Stimulated activated CD4-positive, alpha-beta T cell treated with anti-CD3 and anti-CD28 coated beads, Interleukin-1b, Interleukin-23, amount 100 ng/mL, for 1 hour (primary cell): ENCODE measurements at places on chromosomes 3 and 15.

- no peak for DNase-seq
These were observed 85.8 kb downstream of the THBS1 start for GRCh38 chr15:39666677-39667076.

GRCh38 chr3:172903642-172904320, 153.3 kb downstream of the ECT2 start:
- DNase-seq: no peak

GRCh38 chr15:66251790-66252684, 1.5 kb downstream of the MEGF11 start:
- DNase-seq: no peak

DNA sequence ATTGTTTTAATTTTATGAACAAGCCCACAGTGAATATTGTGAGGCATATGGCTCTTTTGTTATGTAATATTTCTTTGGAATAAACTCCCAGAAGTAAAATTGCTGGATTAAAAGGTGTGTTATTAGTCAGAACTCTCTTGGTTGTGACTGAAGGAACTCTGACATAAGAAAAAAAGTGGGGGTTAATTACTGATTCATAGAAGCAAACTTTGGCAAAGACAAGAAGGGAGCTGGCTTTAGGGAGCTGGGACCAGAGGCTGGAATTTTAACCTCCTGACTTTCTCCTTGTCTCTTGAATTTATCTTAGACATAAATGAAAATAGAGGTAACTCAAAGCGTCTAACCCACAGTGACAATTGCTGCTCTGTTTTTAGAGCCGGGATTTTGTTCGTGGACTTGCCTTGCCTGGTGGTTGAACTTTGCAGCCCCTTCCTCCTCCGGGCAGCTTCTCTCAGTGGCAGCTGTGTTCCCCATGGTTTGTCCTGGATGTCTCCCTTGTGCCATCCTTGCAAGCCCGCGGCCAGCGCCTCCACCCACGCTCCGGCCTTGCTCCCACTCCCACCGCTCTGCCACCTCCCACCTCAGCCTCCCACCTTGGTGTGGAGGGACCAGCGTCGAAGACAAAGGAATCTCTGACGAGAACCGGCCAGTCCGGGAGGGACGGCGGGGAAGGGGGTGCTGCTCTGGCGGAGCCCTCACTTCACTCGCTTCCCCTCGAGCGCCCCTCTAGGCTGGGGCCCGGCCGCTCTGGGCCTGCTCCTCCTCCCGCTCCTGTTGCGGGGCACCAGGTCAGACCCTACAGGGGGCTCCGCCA, 28.0 kb downstream of the ARHGAP31 start:
- DNase-seq: no peak

DNA sequence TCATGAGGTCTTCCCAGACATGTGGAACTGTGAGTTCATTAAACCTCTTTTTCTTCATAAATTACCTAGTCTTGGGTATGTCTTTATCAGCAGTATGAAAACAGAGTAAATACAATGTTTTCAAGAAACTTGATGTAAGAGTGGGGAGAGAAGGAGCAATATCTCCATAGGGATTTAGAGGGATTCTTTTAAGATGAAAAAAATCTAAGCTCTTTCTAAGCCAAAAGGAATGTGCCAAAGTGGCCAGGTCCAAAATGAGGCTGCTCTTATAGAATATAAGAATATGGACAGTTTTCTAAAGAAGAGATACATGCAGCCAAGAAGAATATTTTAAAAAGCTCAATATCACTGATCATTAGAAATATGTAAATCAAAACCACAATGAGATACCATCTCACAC, 23.9 kb upstream of the RYK start:
- no peak for DNase-seq

DNA sequence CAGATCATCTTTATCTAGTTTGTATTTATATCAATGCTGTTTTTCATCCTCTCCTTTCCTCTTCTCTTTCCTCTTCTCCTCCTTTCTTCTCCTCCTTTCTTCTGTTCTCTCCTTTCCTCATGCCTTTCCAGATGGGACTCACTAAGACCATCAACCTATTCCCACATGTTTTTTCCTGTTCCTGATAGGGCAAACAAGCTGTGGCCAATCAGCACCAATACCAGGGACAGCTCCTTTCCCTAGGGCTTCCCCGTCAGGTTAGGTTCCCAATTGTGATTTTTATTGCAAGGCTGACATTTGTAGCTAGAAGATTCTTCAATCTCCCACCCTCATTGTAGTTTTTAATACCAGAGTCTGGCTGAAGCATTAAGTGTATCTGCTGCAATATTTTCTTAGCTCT, 76.3 kb upstream of the COL8A1 start:
- DNase-seq: no peak

DNA sequence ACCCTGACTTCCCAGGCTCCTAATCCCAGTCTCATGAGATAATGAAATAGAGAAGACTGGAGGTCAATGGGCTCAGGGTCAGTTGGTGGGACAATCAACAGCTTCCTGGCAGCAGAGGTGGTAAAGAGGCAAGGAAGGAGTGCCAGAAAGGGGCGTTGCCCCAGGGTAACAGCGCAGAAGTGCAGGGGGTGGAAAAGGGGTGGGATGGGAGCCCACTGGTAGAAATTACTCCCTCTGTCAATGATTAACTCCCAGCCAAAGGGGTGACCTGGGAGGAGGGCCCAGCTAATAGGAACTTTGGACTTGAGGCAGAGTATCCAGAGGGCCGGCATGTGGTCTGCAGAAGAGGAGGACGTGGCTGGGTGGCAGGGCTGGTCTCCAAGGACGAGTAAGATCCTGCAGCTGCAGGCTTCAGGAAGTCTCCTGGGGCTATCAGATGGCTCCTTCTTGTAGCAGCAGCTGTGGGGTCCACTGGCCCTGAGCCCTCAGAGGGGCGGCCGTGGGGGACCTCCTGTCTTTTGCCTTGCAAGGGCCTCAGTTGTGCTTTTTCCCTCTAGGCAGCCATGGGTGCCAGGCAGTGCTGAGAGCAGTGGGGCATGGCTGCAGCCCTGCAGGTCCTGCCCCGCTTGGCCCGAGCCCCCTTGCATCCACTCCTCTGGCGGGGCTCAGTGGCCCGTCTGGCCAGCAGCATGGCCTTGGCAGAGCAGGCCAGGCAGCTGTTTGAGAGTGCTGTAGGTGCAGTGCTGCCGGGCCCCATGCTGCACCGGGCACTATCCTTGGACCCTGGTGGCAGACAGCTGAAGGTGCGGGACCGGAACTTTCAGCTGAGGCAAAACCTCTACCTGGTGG, 2.3 kb downstream of the GLYCTK start:
- DNase-seq: no peak

DNA sequence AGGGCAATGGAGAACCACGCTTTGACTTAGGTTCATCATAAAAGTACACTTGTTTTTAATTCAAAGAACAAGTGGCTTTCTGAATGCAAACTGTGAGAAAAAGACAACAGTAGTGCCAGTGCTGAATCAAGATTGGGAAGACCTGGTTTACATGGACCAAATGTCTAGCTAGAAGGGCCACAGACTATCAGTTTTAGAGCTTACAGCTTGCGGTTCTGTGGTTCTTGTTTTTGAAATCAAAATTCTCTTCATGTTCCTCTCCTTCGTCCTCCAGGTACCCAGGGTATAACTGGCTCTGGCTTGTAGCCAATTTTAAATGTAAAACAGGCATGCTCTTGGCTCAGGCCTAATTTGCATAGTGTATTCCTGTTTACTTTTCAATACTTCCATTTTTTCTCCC, 124.6 kb downstream of the TGFBR2 start:
- no peak for DNase-seq

GRCh38 chr3:14507305-14507741, 32.8 kb downstream of the GRIP2 start:
- DNase-seq: no peak
